ENCODE measurements at places on chromosomes 2 and 18.

GRCh38 chr2:98761267-98761781 lies 30.4 kb upstream of the MGAT4A start:
- DNase-seq, result no peak

GRCh38 chr2:166057370-166058164 lies 70.3 kb downstream of the SCN1A start:
- peak; percentile 13 for DNase-seq

DNA sequence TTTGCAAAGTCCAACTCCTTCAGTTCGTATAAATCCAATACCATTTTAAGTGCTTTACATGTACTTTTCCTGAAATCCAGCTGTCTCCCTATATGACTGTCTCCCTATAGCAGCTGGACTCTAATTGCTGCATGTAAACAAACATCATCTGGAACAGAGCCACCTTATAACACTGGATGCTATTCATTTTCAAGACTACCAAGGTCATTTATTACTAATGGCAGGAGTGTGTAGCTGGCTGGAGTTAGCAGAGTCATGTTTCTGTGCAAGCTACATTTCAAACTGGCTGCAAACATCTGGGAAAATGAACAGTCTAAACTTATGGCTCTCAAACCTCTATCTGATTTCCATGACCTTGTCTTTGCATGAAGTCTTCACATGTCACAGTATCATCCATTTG lies 575.2 kb downstream of the PIK3C3 start:
- DNase-seq, result no peak

DNA sequence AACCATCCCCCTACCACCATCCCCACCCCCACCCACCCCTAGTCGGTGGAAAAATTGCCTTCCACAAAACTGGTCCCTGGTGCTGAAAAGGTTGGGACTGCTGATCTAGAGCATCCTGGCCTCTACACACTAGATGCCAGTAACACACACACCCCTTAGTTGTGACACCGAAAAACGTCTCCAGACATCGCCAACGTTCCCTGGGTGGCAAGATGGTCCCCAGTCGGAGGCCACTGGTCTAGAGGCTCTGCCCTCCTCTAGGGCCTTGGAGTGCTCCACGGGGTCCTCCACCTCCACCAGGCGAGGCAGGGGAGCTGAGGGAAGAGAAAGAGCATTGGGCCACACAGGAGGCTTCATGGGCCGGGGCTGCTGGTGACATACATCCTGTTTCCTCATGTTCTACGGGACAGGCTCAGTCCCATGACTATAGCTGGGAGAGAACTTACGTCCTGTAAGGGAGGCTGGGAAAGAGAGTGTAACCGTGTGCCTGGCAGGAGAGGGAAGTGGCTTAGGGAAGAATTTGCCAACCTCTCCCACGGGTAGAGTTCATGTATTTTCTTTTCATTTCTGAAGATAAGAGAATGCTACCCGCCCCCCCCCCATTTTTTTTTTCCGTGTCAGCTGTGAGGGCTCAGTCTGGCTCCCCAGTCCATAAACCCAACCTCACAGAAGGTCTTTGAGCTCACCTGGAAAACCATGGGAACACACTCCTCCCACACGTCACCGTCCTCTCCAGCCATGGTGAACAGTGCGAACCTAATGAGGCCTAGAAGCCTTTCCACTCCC lies 132.7 kb upstream of the MYCN start:
- DNase-seq, result no peak

- DNase-seq, result no peak
Observed at GRCh38 chr2:14189929-14190328, 442.6 kb upstream of the LRATD1 start.

DNA sequence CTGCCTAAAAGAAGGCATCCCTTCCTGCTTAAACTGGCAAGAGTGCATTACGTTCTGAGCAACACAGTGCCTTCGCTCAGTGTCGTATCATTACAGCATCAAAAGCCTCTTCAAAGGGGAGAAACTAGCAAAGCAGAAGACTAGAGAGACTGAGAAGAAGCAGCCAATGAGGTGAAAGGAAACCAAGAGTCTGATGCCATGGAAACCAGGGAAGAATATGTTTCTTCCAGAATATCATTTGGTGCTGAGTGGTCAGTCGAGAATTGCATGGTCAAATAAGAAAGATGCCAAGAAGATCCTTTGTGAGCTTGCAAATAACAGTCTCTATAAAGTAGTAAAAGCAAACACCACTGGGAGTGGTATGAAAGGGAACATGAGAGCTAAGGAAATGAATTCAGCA lies 312.1 kb upstream of the CHST9 start:
- no peak for DNase-seq

DNA sequence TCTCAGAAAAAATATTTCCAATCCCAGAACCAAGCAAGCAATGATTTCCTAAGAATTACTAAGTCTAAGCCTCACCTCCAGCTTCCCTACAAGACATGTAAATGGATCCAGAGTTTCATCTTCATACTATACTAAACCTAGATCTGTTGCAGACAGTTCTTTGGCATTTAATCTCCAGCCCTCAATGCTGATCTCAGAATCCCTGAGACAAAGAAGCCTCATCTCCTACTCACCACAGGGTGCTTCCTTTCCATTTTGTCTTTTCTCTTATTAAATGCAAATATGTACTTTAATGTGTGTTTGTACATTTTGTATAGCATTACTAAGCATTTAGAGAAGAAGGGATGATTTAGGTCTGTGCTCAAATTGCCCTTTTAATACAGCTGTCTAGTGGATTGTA lies 954.9 kb downstream of the TDRD15 start:
- DNase-seq, result no peak

- DNase-seq, result peak; percentile 58
Observed at GRCh38 chr2:120312860-120313694, 32.9 kb upstream of the INHBB start.

DNA sequence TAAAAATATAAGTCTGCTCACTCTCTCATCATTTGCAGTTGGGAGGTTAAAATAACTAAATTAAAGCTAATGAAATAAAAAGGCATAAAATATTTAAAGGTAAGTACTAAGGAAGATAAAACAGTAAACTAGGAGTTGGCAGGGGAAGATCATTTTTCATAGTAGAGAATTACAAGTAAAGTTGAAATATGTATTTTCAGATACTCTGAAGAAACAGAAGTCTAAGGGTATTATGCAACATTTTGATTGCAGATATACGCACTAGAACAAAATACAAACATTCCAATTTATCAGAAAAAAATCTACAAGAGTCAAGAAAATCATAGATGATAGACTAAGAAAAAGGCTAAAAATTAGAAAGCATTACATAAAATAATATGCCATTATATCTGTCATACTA lies 167.6 kb upstream of the CTAGE1 start:
- DNase-seq, result no peak

- DNase-seq, result no peak
Observed at GRCh38 chr2:68857855-68858456, 13.2 kb downstream of the BMP10 start.

GRCh38 chr2:230075988-230076631 lies 7.4 kb upstream of the SLC16A14 start:
- no peak for DNase-seq

DNA sequence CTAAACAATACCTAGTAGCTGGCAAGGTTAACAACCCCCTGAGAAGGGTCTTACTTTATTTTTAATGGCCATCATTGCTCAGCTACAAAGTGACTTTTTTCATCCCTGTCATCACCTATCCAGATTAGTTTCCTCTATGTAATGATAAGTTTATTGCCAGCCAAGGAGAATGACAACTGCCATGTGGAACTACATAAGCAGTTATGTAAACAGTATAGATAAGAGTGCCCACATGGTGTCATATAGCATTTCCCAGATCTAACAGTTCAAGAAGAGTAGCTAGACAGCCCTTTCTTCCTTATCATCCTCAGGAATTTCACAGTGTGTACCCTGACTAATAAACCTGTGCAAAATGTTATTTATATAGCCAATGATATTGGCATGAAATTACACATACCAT lies 240.2 kb upstream of the PIK3C3 start:
- no peak for DNase-seq

- peak; percentile 29 for DNase-seq
Observed at GRCh38 chr2:172021955-172022354, 22.2 kb downstream of the METAP1D start.

- no peak for DNase-seq
Observed at GRCh38 chr2:73423913-73424312, 38.3 kb downstream of the ALMS1 start.

DNA sequence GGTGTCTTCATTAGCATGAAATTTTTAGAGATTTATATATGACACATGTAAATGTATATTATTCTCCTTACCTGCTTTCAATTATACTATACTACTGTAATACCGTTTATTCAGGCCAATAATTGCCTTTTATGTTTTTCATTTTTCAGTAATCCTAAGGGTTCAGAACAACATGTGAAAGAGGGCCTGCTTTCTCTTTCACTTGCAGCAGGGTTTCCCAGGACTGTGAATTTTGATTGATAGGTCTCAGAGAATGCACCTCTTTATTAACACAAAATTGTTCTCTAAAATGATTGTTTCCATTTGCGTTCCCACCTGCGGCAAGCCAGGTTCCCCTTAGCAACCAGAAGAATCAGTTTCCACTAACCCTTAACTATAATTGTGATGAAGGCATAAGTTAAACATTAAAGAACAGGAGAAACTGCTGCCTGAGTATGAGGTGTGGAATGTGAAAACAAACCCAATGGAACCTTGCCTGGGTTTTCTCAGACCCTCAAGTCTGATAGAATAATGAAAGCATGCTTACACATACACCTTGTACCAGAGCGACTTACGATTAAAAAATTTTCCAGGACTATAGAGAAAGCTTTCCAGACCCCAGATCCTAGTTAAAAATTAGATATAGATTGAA lies 1591.2 kb upstream of the LRRTM1 start:
- no peak for DNase-seq

GRCh38 chr2:235146871-235147565 lies 195.2 kb downstream of the SH3BP4 start:
- DNase-seq, result no peak

GRCh38 chr18:34031810-34032209 lies 192.9 kb downstream of the NOL4 start:
- DNase-seq, result no peak

- peak; percentile 87 for DNase-seq
Observed at GRCh38 chr2:237594514-237594871, 4.0 kb upstream of the RAB17 start.

DNA sequence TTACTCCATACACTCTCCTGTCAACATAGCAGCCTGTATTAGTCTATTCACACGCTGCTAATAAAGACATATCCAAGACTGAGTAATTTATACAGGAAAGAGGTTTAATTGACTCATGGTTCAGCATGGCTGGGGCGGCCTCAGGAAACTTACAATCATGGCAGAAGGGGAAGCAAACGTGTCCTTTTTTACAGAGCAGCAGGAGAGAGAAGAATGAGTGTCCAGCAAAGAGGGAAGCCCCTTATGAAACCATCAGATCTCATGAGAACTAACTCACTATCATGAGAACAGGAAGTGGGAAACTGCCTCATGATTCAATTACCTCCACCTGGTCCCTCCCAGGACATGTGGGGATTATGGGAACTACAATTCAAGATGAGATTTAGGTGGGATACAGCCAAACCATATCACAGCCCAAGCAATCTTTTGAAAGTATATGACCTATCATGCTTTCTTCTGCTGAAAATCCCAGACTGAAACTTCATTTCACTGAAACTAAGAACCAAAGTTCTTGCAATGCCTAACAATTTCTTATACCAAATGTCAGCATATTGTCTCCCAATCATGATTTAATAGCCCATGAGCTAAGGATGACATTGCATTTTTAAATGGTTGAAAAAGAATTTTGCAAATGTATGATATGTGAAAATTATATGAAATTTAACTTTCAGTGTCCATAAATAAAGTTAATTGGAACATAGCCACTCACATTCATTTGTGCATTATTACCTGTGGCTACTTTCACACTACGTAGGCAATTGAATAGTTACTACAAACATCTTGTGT lies 686.8 kb upstream of the ZEB2 start:
- DNase-seq, result no peak

GRCh38 chr2:98818164-98818563 lies 87.2 kb upstream of the MGAT4A start:
- DNase-seq, result no peak

DNA sequence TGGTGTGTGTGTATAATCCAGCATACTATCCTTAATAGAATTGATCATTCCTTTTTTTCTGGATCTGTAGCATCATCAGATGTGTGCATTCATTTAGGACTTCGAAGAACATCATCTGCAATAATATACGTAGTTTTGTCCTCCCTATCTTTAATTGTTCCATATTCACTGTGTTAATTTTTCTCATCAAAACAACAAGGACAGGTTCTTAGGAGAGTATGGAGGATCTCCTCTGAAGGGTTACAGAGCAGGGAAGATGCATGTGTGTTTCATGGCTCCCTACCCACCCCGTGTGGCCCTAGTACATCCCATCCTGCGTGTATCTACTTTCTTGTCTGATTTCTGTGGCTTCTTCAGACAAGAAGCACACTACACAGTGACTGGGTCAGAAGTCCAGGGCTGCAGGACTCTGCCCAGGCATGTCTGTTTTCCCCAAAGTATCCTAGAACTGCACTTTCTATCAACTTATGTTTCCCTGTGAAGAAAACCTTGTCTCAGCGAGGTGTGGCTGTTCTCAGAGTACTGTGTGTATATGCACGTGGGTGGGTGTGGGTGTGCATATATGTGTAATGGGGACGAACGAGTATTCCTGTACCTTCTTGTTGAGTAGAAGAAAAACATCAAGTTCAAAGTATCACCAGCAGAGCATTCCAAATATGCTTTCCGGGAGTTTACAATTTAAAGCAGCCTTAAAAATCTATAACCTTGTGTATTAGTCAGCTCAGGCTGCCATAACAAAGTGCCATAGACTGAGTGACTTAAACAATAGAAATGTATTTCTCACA lies 220.4 kb upstream of the FOSL2 start:
- DNase-seq, result no peak

DNA sequence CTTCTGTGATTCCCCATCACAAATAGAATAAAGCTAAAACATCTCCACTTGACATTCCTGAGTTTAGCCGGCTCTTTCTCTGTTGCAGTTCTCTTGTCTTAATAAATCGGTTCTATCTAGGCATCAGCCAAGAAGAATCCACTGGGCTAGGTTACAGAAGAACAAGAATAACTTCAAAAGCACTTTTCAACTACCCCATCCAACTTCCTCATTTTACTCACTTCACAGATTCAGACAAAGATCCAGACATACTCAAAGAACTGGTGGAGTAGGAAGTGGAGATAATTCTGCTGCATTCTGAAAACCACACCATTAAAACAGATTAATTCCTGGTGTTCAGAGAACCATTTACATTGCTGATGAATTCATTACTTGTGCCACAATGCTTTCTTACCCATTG lies 9.6 kb upstream of the ALPK2 start:
- no peak for DNase-seq

DNA sequence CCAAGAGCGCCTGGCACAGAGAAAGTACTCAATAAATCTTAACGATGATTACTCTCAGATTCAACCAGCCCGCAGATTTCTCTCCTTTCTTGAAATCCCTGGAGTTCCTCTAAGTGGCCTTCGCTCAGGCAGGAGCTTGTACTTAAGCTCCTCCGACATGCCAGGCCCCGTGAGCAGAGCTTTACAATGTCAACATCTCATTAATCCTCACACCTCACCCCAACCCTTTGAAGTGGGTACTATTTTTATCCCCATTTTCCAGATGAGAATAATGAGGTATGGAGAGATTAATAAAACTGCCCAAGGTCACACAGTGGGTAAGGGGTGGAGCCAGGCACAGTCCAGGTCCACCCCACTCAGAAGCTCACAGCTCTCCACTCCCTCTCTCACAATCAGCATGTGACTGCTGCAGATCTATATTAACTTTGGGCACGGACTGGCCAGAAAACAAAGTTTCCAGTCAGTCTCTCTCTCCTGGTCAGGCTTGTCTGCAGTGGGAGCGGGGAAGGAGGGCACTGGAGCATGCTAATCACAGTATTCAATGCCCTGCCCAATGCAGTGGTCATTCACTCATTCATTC lies 18.0 kb downstream of the DNMT3A start:
- DNase-seq, result no peak

All from NCI-H226 (cell line).